ENCODE measurements at places on chromosomes 11 and 22. TPM values are rescaled to one million over a fixed set of nuclear protein-coding genes. Genes with fewer than 3 reads are reported as not detected.

The MMP27 gene
- not detected for total RNA-seq

The SYT13 gene
- not detected for total RNA-seq

The CLNS1A gene
- 126 TPM for total RNA-seq

The GGT1 gene
- total RNA-seq = 2.4 TPM

The TSGA10IP gene
- not detected for total RNA-seq

The RAPSN gene
- 321 TPM for total RNA-seq

The PHOX2A gene
- not detected for total RNA-seq

The SNRPD3 gene
- total RNA-seq = 202 TPM

The KCNQ1 gene
- 0.32 TPM for total RNA-seq

The DUSP8 gene
- 0.29 TPM for total RNA-seq

The CDKN1C gene
- total RNA-seq = 533 TPM

The NFAM1 gene
- not detected for total RNA-seq
